ENCODE measurements at places on chromosomes 5 and 9.

DNA sequence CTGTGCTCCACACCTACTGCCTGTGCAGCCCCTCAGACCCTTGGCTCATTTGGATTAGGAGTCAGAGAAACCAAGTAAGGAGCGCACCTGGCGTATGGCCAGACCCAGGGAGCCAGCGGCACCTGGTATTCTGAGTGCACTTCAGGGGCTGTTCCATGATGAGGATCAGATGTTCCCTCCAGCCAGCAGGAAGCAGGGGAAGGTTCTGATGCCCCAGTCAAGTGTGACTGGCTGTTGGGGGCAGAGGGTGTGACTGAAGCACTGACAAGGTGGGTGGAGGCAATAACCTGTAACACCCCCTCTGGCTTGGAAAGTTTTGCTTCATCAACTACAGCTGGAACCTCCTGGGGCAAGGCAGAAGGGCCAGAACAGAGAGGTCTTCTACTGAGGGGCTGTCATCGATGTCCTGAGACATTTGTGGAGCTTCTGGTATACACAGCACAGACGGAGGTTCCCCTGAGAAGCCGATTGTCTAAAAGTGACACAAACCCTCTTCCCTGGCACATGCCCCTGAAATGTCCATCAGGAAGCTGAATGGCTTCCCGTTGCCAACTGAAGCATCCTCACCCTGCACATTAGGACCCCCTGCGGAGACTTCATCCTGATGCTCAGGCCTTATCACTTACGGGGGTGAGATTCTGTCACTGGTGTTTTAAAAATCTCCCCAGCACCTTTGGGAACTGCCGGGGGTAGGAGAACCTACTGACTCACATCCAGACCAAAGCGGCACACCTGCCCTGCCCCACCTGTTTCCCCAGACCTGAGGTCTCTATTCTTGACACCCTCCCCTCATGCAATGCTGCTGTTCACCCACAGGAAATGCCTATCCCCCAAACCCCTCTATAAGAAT lies 21.1 kb downstream of the TRAF1 start:
- no peak for DNase-seq

DNA sequence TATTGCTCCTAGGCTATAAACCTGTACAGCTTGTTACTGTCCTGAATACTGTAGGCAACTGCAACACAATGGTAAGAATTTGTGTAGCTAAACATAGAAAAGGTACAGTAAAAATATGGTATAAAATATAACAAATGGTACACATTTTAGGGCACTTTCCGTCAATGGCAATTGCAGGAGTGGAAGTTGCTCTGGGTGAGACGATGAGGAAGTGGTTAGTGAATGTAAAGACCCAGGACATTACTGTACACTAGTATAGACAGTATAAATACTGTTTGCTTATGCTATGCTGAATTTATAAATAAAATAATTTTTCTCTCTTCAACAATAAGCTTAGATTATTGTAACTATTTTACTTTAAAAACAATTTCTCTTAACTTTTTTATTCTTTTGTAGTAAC lies 15.6 kb upstream of the ADRB2 start:
- DNase-seq, result no peak

DNA sequence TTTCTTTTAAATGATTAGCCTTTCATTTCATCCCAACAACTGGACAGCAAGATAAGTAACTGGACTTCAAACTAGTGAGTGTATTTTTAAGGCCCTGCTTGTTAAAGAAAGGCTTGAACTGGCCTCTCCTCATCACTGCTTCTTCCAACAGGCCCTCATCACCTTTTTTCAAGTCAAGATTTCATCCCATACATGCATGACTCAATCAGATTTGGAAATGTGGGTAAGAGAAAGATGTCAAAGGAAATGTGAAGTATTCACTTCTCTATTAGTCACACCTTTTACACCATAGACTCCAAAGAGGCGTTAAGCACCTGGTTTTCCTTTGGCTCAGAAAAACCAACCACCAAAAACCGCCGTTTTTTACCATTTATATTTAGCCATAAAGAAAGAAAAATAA lies 4.9 kb downstream of the NR4A3 start:
- no peak for DNase-seq

- no peak for DNase-seq
Observed at GRCh38 chr5:93381057-93381456, 200.0 kb downstream of the NR2F1-AS1 start.

- DNase-seq, result no peak
Observed at GRCh38 chr9:116549061-116549664, 137.9 kb upstream of the TRIM32 start.

DNA sequence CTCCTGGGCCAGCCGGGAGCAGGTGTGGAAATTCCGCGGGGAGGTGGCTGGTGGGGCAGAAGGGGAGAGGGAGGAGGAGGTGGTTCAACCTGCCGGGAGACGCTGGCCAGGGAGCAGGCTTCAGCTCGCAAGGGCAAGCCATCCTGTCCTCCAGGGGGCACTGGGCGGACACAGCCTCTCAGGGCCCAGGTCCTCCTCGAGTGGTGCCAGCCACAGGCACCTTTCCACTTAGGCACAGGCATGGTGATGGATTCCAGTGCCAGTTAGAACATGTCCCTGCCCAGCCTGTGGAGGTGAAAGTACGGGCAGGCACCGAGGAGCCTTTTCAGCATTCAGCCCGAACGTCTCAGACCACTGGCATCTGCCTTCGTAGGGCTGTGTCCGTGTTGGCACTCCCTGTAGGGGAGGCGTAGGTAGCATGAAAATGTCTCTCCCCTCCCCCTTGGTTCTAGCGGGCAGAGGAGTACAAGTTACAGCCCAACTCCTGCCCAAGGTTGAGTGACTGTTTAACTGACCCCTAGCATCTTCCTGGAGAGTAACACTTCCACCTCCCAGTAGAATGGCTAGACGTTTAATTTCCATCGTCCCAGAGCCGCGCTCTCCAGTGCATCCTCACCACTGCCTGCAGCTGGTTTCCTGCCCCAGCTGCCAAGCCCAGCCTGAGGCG lies 48.9 kb downstream of the DAB2IP start:
- DNase-seq, result peak; percentile 96

GRCh38 chr9:121874524-121874923 lies 218.6 kb downstream of the TTLL11 start:
- no peak for DNase-seq

DNA sequence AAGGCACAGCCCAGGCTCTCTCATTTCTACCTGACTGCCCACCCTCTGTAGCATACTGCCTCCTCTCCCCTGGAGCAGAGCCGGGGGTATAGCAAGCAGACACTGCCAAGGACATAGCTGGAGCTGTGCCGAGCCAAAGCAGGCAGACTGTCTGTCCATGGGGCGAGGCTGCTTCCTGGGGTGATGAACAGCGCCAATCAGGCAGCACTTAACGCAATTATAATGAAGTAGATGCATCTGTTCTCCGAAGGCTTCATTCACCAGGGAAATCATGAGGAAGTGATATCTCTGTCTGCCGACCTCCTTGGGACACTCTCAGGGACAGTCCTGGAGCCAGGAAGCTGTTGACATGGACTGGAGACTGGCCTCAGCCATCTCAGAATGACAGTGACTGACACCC lies 230.7 kb downstream of the ASTN2 start:
- DNase-seq, result no peak

GRCh38 chr5:74070766-74071165 lies 444.8 kb downstream of the ARHGEF28 start:
- DNase-seq, result no peak

DNA sequence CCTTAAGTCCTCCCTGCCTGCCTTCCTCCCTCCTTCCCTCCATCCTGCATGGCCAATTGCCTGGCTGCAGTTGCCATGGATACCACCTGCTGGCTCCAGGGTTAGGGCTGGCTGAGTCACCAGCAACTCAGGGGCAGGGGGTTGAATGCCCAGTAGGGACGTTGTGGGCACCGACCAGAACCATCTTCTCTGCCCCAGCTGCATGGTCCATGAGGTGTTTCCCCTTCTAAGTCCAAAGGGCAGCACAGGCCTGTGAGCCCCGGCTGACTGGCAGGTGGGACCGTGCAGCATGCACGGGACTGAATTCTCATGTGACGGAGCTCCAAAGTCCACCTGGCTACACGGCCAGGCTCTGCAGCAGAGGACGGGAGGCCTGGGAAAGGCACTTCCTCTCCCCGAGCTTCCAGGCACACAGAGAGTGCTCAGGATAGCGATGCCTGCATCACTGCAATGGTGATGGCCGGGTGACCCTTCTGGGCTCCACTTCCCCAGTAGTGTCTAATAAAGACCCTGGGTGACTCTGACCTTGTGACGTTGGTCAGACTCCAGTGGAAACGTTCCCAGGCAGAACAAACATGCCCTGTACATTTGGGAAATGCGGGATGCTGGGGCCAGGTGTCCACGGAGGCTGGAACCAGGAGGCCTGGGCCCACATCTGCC lies 5.7 kb downstream of the ASS1 start:
- DNase-seq, result no peak

DNA sequence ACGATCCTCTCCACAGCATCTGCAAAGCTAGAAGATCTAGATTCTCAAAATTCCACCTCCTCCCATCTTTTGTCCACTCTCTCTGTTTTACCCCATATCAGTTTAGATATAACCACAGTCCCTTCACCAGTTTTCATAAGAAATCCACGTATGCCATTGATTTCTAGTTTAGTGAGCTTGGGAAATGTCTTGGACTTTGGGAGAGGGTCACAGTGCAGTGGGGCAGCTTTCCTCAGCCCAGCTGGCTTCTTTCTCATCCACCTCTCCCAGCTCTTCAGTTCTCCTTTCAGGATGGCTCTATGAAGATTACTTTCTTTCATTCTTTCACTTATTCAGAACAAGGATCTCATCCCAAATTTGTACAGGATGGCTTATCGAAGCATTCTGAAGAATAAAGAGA lies 203.9 kb upstream of the ADCY2 start:
- no peak for DNase-seq

Data from vagina (tissue), 2 donors.